ENCODE measurements at places on chromosomes 1 and 21. TPM values are rescaled to one million over a fixed set of nuclear protein-coding genes. Genes with fewer than 3 reads are reported as not detected.
A peak's percentile ranks its signal among the peaks of the same experiment; 100 is the strongest.

Gene CRYBG2
- total RNA-seq = 0.59 TPM

Gene CREB3L4
- total RNA-seq = 16.8 TPM

Gene VWA5B1
- total RNA-seq = not detected

Gene LRIG2
- total RNA-seq = 21.1 TPM

Gene IQCC
- 6.3 TPM for total RNA-seq

Gene LDLRAD2
- total RNA-seq = 0.34 TPM

Gene RGS8
- total RNA-seq = not detected

Gene TTC24
- total RNA-seq = 0.20 TPM

Gene SLC35D1
- total RNA-seq = 8.6 TPM

- H3K27me3 ChIP-seq = no peaks in the 10 kb centered on the region
- DNase-seq = no peak
Observed at GRCh38 chr1:185652348-185652747, 81.8 kb upstream of the HMCN1 start.

DNA sequence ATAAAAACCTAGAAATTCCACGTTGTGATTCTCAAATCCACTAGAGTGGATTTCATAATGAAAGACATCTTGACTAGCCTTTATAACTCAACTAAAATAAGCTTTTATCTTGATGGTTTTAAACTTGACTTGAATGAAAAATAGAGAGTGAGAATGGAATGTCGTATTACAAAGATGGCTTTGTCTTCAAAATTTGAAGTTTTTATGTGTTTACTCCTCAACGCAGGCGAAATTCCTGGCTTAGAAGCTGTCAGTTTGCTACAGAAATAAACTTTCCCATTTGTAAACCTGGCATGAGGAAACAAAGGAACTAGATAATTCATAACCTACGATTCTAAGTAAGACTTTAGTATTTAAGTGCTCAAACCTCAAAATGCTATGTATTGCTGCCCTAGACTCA lies 90.0 kb upstream of the KRTAP19-8 start:
- H3K4me1 ChIP-seq = peaks cover 11% of the 10 kb centered on the region
- H3K4me3 ChIP-seq = no peak overlapping the region
- H3K27me3 ChIP-seq = no peaks in the 10 kb centered on the region
- DNase-seq = no peak

- peaks cover 21% of the 10 kb centered on the region for H3K4me1 ChIP-seq
- H3K27ac ChIP-seq = no peak overlapping the region
- H3K4me3 ChIP-seq = no peak overlapping the region
- no peak for DNase-seq
Observed at GRCh38 chr1:103109311-103109920, 1.1 kb upstream of the COL11A1 start.

- no peaks in the 10 kb centered on the region for H3K36me3 ChIP-seq
- H3K27ac ChIP-seq = peak overlapping the region; percentile 30
- no peak for DNase-seq
- no peaks in the 10 kb centered on the region for H3K4me1 ChIP-seq
- H3K4me3 ChIP-seq = no peak overlapping the region
- H3K27me3 ChIP-seq = no peaks in the 10 kb centered on the region
Observed at GRCh38 chr21:27771938-27772483, 805.1 kb upstream of the ADAMTS5 start.

DNA sequence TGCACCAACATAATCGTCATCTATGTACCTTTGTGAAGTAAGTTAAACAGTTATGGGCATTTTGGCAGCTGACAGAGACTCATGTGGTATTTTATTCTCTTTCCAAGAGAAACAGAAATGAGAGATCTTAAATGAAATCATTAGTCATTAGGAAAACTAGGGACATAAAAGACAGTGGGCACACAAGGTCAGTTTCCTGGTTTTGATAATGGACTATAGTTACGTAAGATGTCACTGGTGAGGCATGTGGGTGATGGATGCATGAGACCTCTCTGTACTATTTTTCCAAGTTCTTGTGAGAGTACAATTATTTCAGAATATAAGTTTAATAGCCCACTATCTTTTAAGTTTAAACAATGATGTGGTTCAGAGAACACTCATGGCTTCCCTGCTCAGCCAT lies 216.9 kb downstream of the APP start:
- H3K27me3 ChIP-seq = no peaks in the 10 kb centered on the region
- H3K4me3 ChIP-seq = no peak overlapping the region
- H3K36me3 ChIP-seq = peaks cover 33% of the 10 kb centered on the region
- DNase-seq = no peak
- H3K27ac ChIP-seq = peak overlapping the region; percentile 28

GRCh38 chr1:100076319-100076718 lies 56.4 kb downstream of the SASS6 start:
- no peaks in the 10 kb centered on the region for H3K27me3 ChIP-seq
- peaks cover 48% of the 10 kb centered on the region for H3K36me3 ChIP-seq
- DNase-seq = no peak
- H3K4me1 ChIP-seq = peaks cover 3% of the 10 kb centered on the region

DNA sequence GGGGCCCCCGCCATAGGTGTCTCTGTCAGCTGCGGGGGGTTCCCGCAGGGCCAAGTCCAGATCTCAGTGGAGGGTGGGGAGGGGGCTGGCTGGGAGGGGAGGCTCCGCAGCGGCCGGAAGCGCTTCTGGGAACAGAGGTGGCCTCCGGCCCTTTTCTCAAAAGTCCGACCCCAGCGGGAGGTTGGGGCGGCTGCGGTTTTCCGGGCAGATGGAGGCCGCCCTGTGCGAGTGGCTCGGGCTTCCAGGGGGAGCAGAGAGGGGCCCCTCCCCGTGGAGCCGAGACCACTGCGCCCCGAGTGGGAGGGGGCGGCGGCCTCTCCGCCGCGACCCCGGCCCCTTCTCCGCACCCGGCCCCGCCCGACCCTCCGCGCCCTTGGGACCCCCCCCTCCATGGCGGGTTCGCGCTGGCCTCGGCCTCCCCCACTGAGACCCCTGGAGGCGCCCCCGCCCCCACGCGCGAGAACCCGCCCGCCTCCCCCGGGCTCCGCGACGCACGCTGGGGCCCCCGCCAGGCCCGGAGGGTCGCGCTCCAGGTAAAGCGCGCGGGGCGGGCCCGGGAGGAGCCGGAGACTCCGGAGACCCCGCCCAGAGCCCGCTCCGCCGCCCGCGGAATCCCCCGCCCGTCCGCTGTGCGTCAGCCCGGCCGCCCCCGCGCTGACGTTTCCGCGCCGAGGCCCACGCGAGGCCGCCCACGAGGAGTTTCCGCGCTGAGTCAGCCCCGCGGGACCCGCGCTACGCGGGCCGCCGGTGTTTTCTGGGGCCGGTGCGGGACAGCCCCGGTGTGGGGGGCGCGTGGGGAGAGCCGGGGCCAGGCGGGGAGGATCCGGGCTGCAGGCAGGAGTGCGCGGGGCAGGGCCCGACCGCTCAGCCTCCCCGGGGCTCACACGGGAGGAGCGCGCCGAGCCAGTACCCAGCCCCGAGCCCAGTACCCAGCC lies 5.2 kb downstream of the TNFRSF18 start:
- peaks cover 22% of the 10 kb centered on the region for H3K4me1 ChIP-seq
- H3K4me3 ChIP-seq = peak overlapping the region; percentile 50
- H3K27ac ChIP-seq = peak overlapping the region; percentile 74
- no peak for DNase-seq
- H3K36me3 ChIP-seq = no peaks in the 10 kb centered on the region

GRCh38 chr1:202343652-202344349 lies 2.1 kb upstream of the UBE2T start:
- H3K27ac ChIP-seq = no peak overlapping the region
- H3K4me1 ChIP-seq = peaks cover 10% of the 10 kb centered on the region
- H3K27me3 ChIP-seq = no peaks in the 10 kb centered on the region
- no peaks in the 10 kb centered on the region for H3K36me3 ChIP-seq
- DNase-seq = no peak

DNA sequence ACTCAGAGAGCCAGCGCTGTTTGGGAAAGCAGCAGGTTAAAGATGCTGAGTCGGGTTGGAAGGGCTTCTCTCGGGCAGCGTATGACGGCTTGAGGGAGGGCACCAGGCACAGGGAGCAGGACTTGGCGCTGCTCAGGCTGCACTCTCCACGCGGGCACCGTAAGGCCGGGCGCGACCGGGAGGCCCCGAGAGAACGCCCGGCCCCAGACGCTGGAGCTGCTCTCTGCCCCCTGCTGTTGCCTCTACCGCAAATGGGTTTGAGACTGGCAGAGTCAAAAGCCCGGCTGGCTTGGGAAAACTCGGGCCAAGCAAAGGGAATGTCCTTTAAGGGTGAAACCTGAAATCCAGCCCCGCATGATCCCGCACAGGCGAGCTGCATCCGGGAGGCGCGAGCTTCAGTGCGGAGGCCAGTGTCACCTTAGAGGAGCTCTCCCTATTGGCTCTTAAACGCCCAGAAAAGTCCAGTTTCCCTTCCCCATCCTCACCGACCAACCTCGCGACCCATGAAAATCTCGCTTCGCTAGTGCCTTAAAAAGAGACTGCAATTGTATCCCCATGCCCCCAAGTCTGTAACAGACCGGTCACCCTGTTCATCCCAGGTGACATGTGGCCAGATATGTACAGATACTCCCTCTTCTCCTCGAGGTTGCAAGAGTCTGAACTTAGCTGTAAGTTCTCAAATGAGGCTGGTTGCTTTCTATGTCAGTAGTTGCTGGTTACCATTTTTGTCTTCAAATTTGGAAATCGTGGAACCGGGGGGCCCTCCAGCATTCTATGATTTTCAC lies 1.1 kb downstream of the PRRX1 start:
- peaks cover 28% of the 10 kb centered on the region for H3K4me1 ChIP-seq
- H3K27me3 ChIP-seq = peaks cover 14% of the 10 kb centered on the region
- peak overlapping the region; percentile 32 for H3K4me3 ChIP-seq
- DNase-seq = peak; percentile 81

DNA sequence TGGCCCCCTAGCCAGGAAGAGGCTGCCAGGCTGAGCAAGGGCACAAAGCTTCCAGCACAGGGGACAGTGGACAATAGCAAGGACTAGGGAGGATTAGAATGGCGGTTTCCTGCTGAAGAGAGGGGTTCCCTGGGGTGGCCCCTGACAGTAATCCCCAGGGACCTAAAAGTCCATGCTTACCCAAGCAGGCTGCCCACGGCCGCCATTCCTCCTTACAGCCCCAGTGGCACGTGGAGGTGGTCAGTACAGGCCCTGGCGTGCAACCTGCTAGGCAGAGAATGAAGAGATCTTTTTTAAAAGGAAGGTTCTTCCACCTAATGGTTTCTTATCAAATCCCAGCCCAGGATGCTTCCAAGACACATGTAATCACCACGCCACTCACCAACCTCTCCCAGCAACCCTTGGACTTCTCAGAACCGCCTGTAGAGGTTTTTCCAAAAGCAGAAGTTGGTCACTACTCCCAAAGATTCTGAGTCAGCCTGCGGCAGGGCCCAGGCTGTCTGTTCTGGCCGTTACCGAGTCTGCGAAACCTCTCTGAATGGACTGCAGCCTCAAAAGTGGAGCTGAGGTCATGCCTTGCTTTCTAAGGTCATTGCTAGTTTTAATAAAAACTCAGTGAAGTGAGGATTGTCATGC lies 926 bp downstream of the MRPL55 start:
- DNase-seq = no peak
- peaks cover 24% of the 10 kb centered on the region for H3K36me3 ChIP-seq
- peak overlapping the region; percentile 81 for H3K4me3 ChIP-seq
- no peaks in the 10 kb centered on the region for H3K27me3 ChIP-seq
- peak overlapping the region; percentile 100 for H3K27ac ChIP-seq

DNA sequence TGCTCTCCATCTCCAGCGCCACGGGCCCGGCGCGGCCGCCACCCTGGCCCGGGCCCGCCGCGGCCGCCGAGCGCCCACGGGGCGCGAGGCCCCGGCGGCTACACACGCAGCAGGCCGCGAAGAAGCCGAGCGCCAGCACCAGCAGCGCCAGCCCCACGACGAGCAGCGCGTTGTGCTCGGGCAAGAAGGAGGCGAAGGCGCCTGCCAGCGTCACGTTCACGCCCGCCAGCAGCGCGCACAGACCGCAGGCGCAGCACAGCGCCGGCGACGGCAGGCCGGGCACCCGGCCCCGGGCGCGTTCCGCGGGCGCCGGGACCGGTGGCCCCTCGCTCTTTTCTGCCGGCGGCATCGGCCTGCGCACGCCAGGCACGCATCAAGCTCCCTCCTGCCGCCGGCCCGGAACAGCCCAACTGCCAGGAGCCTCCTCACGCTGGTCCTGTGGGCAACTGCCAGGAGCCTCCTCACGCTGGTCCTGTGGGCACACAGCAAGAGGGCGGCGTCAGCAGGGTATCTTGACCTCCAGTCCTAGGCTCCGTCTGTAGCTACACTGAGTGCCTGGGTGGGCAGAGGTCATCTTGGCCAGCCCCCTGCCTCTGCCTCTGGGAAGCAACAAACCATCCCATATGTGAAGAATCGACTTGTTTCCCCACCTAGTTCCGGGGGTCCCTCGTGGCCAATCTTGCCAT lies 18.1 kb downstream of the KNCN start:
- H3K27ac ChIP-seq = no peak overlapping the region
- peaks cover 5% of the 10 kb centered on the region for H3K4me1 ChIP-seq
- H3K4me3 ChIP-seq = no peak overlapping the region
- H3K36me3 ChIP-seq = no peaks in the 10 kb centered on the region
- H3K27me3 ChIP-seq = peaks cover 2% of the 10 kb centered on the region

DNA sequence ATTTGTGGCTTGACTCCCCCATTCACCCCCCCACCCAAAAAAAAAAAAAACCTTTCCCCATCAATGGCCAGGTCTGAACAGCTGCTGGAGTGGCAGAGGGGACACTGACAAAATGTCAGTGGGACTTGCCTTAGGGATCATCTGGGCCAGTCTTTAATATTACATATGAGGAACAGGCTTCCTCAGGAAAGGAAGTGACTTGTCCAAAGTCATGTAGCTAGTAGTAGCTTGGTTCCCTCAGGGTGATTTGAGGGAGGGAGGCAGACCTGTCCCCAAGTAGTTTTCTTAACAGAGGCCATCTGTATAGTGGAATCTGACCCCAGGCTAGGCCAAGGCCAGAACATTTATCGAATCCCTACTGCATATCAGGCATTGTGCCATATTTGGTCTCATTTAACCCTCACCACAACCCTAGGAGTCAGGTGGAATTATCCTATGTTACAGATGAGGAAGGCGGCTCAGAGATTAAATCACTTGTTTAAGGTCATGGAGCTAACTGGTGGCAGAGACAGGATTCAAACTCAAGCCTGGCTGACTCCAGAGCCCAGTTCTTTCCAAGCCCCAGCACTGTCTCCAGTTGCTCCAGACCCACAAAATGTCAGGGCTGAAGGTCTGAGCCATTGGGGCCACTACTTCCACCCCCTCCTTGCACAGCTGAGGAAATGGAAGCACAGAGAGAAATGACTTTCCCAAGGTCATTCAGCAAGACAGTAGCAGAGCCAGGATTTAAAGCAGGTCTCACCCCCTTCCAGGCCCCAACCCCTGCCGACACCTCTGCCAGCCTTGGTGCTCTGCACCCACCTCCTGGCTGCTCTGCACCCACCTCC lies 10.4 kb downstream of the ZBTB7B start:
- no peak overlapping the region for H3K4me3 ChIP-seq
- peak overlapping the region; percentile 100 for H3K27ac ChIP-seq
- no peak for DNase-seq
- H3K36me3 ChIP-seq = peaks cover 26% of the 10 kb centered on the region
- no peaks in the 10 kb centered on the region for H3K27me3 ChIP-seq
- H3K4me1 ChIP-seq = peaks cover 60% of the 10 kb centered on the region

GRCh38 chr1:85656256-85656655 lies 52.0 kb downstream of the ZNHIT6 start:
- no peaks in the 10 kb centered on the region for H3K27me3 ChIP-seq
- DNase-seq = no peak
- H3K4me1 ChIP-seq = no peaks in the 10 kb centered on the region
- no peak overlapping the region for H3K4me3 ChIP-seq
- no peak overlapping the region for H3K27ac ChIP-seq

GRCh38 chr1:41371630-41372599 lies 10.7 kb downstream of the FOXO6 start:
- no peak for DNase-seq
- peaks cover 9% of the 10 kb centered on the region for H3K4me1 ChIP-seq
- H3K36me3 ChIP-seq = no peaks in the 10 kb centered on the region
- no peaks in the 10 kb centered on the region for H3K27me3 ChIP-seq

Data from upper lobe of left lung (tissue), 6 donors.